Activated CD8-positive, alpha-beta memory T cell treated with anti-CD3 and anti-CD28 coated beads for 4 hours (primary cell): ENCODE measurements at places on chromosomes 5 and 9.

GRCh38 chr5:171858303-171858702 is 72.7 kb downstream of the SMIM23 start:
- no peak for DNase-seq

DNA sequence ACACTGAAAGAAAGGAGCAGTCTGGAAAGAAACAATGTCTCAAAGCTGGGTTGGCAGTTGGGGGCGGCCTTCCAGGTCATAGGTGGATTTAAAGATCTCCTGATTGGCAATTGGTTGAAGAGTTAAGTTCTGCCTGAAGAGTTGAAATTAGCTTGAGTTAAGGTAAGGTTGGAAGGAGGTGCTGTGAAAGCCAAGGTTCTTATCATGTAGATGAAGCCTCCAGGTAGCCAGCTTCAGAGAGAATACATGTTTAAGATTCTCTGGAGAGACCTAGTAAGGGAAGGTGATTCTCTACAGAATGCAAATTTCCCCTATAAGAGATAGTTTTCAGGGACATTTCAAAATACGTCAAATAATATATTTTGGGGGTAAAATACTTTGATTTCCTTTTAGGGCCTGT is 387.1 kb downstream of the TMEM232 start:
- no peak for DNase-seq

DNA sequence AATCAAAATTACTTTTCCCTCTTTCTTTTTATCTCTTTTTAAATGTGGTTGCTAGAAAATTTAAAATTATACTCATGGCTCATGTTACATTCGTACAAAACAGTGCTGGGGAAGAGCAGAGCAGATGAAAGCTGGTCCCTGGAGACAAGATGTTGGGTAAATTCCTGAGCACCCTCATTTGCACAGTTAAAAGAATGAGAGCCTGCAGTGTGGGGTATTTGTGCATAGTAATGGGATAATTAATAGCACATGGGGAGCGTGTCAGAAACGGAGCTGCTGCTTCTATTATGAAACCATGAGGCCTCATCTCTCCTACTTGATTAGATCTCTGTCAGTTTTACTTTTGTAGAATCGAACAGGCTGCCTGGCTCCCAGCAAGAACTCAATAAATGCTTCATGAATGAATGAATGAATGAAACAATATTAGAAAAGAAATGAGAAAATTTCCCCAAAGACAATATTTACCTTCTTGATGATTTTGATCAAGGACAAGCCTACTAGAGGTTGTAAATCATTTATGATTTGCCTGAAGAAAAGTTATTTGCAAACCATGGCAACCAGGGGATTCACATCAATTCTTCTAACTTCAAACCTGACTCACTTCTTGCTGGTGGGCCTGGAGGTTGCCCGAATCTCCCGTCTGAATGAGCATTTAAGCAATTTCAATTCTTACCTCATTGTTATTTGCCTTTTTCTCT is 177.2 kb upstream of the TUT7 start:
- DNase-seq = no peak

GRCh38 chr9:75891771-75892215 is 1.3 kb downstream of the PCSK5 start:
- no peak for DNase-seq

DNA sequence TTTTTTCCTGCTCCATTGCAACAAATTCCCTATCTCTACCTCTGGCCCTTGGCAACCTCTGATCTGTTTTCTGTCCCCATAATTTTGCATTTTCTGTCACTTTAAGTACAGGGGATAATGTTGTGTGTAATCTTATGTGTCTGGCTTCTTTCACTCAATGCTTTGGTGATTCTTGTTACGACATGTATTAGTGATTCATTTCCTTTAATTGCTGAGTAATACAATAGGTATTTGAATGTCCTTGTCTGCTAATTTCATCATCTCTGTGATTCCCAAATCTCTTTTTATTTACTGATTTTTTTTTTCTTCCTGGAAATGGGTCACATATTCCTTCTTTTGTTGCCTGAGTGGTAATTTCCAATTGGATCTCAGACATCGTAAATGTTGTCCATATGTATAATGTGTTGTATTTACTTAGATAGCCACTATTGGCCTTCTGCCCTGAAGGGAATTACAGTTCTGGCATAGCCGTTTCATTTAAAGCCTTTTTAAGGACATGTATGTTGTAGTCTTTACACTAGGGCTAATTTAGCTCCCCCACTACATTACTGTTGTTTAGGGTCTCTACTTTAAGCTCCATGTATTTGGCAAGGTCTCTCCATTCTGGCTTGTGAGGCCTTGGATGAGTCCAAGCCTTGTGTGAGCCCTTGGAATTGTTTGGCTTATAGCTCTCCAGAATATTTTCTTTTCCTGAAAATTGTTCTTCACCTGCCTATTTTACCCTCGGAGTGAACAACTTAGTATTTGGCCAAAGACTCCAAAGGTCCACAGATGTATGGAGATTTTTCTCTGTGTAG is 683.8 kb downstream of the LRRC70 start:
- no peak for DNase-seq

GRCh38 chr5:113503146-113503545 is 10.3 kb upstream of the YTHDC2 start:
- DNase-seq = no peak

- no peak for DNase-seq
Measured at GRCh38 chr5:130126746-130127145, 222.5 kb downstream of the CHSY3 start.

GRCh38 chr9:129624168-129624759 is 1.7 kb upstream of the NTMT1 start:
- DNase-seq = peak; percentile 53

DNA sequence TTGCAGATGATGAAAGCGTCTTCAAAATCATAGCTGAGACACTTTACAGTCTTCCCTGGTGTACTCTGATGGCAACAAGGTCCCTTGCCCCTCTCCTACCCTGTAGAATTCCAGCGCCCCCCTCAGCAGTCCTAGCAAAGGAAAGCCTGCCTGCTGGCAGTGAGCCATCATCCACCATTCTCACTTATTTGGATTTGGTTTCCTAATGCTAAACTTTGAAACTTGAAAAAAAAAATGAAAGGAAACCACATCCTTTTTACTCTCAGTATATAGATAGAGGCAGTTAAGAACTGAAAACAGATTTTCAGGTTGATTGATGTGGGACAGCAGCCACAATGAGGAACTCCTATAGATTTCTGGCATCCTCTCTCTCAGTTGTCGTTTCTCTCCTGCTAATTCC is at the start of gene GZMA:
TSS of gene GZMA (plus strand) at position 299 of the 400 bp plus-strand sequence. CDS start at position 336, 37 bp downstream.
- DNase-seq = no peak

GRCh38 chr5:115471345-115472063 is 73.1 kb downstream of the FEM1C start:
- no peak for DNase-seq

DNA sequence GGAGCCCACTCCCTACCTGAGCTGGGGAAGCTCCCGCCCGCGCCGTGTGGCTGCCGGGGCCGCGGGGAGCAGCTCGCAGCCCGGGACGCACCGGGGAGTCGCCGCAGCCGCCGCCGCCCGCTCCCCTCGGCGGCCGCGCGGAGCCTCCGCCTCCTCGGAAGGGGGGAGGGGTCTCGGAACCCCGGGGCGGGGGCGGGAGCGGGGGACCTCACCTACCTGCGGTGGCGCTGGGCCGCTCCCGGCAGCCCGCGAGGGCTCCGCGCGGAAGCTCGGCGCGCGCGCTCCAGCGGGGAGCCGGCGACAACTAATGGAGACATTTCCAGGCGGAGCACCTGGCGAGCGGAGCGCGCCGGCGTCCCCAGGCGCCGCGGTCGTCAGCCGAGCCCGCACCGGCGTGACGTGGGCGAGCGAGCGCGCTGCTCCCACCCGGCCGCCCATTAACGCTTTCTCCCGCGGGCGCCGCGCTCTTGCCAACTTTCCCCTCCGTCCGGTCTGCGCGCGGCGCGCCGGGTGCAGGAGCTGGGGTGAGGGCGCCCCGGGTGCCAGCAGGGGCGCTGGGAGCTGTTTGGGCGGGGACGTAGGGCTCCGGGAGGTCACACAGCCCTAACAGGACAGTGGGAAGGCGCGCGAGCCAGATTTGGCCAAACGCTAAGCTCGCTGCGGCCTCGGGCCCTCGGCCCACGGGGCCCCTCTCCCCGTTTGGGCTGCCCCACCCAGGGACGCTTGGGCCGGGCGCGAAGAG is 4.3 kb upstream of the IRX4 start:
- no peak for DNase-seq

GRCh38 chr5:114243281-114243971 is 118.4 kb upstream of the KCNN2 start:
- DNase-seq = no peak

DNA sequence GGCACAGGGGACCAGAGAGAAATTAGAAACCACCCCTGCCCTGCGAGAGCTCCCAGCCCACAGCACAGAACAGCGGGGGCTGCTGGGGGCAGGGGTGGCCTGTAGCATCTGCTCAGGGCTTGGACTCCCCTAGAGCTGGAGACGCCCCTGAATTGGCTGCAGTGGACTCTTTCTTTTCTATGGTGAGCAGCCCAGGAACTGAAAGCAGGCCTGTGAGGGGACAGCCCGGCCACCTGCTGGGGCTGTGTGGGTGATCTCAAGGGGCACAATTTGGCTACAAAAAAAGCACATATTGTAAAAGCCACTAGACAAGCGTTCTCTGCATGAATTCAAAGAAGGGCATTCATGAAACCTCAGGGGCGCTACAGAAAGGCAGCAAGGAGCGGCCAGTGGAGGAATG is 57.5 kb upstream of the ICE1 start:
- DNase-seq = no peak

- no peak for DNase-seq
Measured at GRCh38 chr5:142097681-142098080, 10.9 kb upstream of the NDFIP1 start.

DNA sequence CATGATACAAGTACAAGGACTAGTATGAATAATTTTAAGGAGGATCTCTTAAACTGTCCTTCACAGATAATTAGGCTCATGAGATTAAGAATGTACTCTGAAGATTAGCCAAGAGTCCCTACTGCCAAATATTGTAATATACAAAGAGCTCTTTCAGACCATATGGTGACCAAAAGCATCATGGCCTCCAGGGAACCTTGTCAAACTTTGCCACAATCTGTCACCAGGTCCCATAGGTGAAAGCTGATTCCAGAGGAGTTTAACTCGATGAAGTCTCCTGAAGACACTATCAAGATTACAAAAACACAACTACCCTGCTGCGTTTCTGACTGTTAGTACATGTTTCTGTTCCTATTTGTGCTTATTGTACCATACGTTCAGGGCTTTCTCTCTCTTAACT is 395.4 kb upstream of the ITGA1 start:
- DNase-seq = no peak

DNA sequence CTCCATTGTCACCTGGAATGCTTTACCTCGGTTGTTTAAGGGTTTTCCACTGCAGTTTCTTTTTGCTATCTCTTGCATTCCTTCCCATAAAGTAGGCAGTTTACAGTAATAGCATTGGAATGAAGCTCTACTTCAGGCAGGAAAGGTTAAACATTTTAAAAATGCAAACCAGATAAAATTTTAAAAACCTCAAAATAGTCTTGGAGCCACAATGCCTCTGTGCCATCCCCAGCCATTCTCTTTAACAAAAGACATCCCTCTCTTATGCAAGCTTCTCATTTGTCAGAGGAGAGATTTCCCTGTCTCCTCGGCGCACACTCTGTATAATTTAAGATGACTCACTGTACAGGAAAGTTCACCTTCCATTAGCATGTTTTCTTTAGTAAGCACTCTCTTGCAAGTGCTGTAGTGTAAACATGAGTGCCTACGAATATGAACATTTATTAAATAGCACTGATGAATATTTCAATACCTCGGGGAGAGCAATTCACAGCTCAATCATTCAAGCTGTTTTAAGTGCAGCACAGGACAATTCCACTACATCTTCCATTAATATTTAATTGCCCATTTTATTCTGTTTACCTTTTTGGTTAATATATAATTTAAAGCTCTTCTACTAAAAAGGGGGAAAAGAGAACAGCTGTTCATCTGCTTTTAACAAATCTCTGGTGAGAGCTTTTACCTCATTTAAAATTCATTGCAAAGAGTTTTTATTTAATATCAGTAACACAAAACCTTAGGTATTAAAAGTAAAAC is 343.6 kb downstream of the SPATA31D1 start:
- no peak for DNase-seq
